Sciatic nerve (tissue), 2 donors: ENCODE measurements at places on chromosomes 16 and 17.

- DNase-seq: no peak
These were observed 5.4 kb downstream of the BANP start for GRCh38 chr16:87956365-87957231.

- no peak for DNase-seq
These were observed 1393.3 kb downstream of the CDH8 start for GRCh38 chr16:60642956-60643355.

DNA sequence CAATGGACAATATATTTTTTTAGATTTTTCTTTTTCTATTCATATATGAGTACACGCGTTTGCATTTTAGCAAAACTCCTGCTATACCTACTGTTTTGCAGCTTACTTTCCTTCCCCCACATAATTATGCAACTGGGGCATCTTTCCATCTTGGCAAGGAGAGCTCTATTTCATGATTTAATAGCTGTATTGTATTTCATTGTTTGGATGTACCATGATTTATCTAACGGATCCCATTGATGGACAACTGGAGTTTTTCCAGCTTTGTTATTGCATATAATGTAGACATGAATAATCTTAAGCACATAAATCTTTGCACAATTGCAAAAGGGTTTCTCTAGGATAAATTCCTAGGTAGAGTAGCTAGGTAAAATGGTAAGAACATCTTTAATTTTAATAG is 133.9 kb downstream of the PITPNC1 start:
- no peak for DNase-seq

DNA sequence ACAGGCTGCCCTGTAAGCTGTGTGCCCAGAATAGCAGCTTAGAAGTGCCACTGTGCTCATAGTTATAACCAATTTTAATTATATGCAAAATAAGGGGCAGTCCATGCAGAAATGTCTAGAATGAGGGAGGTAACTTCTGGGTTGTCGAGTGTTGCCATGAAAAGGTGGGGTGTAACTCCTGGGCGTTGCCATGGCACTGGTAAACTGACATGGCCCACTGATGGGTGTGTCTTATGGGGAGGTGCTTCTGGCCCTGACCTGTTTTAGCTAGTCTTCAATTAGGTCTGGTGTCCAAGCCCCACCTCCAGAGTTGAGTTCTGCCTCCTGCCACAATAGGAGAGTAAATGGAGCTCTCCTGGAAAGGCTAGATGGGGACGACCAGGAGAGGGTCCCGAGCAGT is 120.6 kb downstream of the SALL1 start:
- DNase-seq: no peak
